ENCODE measurements at places on chromosomes 12 and 14.

DNA sequence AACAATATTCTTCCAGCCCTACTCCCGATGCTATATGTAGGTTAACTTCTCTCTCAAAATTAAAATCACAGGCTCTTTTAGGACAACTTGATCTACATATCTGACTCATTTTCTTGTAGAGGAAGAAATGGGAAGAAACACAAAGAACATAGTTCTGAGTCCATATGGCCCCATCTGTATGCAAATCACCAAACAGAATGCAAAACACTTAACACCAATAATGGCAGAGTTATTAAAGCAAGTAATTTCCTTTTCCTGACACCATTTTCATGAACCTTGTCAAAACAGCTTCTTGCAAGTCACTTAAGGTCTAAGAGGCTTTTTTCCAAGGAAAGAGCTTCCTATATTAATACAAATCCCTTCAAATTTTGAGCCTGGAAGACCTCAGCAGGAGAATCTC lies 300.4 kb upstream of the CLEC14A start:
- no peak for DNase-seq

- no peak for DNase-seq
These were observed 126.7 kb upstream of the AEBP2 start for GRCh38 chr12:19312637-19313036.

- DNase-seq = no peak
These were observed 38.3 kb downstream of the MEG3 start for GRCh38 chr14:100864206-100864605.

- DNase-seq = no peak
These were observed 49.1 kb downstream of the NCOR2 start for GRCh38 chr12:124518051-124518932.

GRCh38 chr12:107007411-107007810 lies 20.5 kb upstream of the MTERF2 start:
- no peak for DNase-seq

GRCh38 chr12:130965214-130965613 lies 11.5 kb downstream of the ADGRD1 start:
- no peak for DNase-seq

DNA sequence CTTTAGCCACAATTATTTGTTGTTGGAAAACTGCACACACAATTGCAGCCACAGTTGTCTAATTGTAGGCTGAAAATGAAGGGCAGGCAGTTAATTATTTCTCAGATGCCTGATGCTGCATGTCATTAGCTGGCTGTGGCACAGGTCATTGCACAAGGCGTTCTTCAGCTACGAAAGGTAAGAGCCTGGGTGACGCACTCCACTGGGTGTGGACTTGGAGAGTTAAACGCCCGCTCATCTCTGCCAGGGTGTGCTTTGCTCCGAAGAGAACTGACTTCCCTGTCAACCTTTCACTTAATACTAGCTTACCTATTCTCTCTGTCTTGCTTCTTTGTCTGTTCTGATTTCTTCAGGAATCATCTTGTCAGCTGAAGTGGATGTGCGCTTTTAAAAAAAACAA lies 91.4 kb upstream of the CPM start:
- no peak for DNase-seq

DNA sequence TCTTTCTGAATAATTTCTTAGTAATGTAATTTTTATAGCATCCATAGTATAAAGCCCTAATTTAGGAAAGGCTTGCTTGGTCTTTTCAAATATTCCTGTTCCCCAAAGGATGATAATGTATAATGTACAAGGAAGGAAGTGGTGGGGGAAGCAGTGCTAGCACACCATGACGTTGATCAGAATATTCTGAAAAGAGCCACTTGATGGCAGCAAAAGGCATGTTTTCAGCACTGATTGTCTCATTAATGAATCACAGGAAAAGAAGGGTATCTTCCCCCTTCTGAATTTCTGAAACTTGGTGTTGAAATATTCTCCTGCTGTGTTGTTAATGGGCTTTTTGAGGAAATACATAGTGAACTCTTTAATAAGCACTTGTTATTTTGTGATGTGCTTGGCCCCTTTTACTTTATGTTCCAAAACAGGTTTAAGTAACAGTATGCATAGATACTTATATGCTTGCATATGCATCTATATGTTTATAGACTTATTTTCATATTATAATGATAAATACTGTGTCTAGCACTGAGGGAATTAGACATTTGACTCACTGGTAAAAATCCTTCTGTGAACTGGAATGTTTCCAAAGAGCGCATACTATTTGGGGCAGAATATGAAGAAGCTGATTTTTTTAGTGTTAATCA lies 122.0 kb downstream of the TMEM117 start:
- no peak for DNase-seq

GRCh38 chr14:105499256-105500035 lies 8.4 kb downstream of the TEDC1 start:
- no peak for DNase-seq

GRCh38 chr12:66329941-66330340 lies 27.6 kb downstream of the HELB start:
- no peak for DNase-seq

DNA sequence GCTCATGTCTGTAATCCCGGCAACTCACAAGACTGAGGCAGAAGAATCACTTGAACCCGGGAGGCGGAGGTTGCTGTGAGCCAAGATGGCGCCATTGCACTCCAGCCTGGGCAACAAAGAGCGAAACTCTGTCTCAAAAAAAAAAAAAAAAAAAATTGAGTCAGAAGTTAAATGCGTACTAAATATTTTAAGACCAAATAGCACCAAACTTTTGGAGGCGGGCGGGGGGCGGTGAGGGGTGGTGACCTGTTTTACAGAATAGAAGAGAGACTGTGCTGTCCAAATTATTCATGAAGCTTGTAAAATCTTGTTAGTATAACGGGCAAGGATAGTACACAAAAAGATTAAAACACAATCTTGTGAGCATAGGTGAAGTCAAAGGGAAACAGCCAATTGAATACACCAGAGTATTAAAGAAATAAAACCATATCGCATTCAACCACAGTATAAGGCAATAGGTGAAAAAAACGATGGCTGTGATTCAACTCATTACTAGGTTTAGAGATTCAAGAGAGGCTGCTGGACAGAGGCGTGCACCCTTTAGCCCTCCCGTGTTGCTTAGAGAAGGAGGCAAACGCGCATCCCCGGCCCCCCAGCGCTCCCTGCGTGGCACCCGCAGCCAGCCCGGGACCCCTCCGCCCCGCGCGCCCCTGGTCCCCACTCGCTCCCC lies 571 bp downstream of the ZNF891 start:
- no peak for DNase-seq

- no peak for DNase-seq
These were observed 125.9 kb downstream of the CALM1 start for GRCh38 chr14:90522571-90523191.

- no peak for DNase-seq
These were observed 66.3 kb downstream of the MBIP start for GRCh38 chr14:36254020-36254624.

GRCh38 chr14:61111209-61111665 lies 130.2 kb downstream of the SLC38A6 start:
- DNase-seq = no peak

GRCh38 chr12:128652136-128652751 lies 171.5 kb downstream of the SLC15A4 start:
- no peak for DNase-seq

GRCh38 chr12:99745121-99745520 lies 97.6 kb downstream of the GARIN6 start:
- DNase-seq = no peak

- DNase-seq = no peak
These were observed 48.7 kb downstream of the DAD1 start for GRCh38 chr14:22540293-22540692.

DNA sequence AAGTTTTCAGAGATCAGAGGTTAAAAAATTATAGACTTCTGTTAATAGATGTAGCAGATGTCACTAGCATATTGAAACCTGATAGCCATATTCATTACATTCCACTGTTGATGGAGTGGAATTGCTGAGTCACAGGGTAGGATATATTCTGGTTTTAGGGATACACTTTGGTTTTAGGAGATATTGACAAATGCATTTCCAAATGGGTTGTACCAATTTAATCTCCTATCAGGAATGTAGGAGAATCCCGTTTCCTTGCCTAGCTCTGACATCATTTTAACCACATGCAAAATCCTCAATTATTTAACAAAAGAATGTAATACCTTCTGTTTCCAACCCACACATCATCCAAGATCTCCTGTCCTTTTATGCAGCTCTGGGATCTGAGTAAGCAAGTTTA lies 30.7 kb upstream of the ESR2 start:
- no peak for DNase-seq

GRCh38 chr14:39140170-39140569 lies 26.0 kb downstream of the GEMIN2 start:
- no peak for DNase-seq

DNA sequence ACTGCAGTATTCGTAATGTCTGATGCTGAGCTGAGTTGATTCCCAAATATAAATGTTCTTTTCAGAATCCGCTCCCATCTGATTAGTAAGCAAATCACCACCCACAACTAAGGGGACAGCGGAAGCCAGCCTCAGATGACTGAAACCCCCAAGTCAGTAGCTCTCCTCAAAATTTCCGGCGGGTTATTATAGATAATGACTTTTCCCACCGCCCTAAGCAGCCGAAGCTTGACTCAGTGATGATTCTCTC lies 469 bp upstream of the LRFN5 start:
- DNase-seq = no peak

DNA sequence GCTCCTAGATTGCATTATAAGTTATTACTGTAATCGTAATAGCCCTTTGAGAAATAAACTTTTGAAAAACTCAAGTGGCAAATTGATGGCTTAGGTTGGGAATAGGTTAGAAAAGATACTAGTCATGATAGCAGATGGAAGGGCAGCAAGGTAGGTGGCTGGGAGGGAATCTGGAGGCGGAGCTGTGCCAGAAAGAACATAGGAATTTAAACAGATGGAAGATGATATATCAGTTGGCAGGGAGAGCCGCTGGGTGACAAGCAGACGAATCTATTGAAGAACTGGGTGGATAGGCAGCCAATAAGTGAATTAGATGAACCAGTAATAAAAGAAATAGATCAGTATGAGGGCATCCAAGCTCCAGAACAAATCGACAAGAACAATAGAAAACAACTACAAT lies 142.1 kb downstream of the CNTN1 start:
- no peak for DNase-seq

DNA sequence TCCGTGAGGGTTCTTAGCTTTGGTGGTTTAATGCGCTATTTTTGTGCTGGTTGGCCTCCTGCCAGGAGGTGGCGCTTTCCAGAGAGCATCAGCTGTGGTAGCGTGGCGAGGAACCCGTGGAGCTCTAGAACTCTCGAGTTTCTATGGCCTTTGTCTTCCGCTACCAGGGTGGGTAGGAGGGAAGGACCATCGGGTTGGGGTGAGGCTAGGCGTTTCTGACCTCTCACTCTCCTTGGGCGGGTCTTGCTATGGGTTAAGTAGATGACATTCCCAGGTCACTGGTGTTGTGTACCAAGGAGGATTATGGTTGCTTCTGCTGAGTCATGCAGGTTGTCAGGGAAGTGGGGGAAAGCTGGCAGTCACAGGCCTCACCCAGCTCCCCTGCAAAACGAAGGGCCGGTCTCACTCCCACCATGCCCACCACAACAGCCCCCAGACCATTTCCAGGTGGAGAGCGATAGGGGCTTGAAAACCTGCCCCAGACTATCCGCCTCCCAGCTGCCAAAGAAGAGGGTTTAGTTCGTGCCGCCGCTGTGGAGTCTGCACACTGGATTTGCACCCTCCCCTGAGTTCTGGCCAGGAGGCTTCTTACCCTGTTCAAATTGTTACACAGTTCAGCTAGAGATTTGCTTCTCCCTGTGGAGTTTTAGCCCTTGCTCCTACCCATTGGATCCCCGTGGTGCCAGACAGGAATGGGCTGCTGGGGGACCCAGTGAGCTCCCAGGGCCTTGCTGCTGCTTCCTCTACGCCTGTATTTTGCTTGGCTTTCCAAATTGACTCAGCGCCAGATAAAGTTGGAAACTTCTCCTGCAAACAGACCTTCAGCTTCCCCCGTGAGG lies 21.9 kb downstream of the RNFT2 start:
- DNase-seq = no peak

DNA sequence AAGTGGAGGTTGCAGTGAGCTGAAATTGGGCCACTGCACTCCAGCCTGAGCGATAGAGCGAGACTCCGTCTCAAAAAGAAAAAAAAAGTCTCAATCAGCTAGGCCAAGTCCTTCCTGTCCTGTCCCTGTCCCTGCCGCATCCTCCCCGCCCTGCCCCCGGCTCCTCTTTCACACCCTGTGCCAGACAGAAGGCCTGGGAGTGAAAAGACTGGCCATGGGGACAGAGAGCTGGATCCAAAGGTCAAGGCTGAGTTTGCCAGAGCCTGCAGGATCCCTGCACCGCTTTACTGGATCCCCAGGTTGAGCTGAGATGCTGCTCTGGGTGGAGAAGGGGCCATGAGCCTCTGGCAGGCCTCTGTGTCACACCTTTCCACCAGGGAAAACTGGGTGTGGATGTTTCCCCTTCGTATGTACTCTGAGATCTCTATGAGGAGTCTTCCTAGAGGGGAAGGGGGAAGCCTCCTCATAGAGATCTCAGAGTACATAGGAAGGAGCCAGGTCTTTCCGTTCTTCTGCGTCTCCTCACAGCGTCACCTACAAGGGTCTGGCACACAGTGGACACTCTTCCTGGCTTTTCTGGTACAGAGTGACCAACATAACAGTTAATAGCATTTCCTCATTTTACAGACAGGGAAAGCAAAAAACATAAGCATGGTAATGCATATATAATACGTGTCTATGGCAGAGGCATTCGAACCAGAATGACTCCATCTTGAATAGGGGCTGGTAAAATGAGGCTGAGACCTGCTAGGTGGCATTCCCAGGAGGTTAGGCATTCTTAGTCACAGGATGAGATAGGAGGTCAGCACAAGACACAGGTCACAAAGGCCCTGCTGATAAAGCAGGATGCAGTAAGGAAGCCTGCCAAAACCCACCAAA lies 35.1 kb downstream of the NINJ2 start:
- no peak for DNase-seq

DNA sequence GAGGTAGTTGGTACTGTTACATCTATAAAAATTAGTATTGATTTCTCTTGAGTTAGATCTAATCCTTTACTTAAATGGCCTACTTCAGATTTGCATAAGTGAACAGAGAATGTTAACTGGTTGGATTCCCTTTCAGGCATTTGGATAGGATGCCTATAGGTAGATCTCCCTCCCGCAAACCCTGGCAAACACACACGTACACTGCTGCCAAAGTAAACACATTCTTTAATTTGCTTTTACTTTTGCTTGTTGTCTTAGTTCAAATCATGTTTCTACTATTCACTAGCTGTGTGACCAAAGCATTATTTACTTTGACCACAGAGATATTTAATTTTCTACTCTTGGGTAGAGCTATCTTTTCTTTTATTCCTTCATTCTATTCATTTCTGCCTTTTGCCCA lies 936.1 kb upstream of the FBXO33 start:
- no peak for DNase-seq

DNA sequence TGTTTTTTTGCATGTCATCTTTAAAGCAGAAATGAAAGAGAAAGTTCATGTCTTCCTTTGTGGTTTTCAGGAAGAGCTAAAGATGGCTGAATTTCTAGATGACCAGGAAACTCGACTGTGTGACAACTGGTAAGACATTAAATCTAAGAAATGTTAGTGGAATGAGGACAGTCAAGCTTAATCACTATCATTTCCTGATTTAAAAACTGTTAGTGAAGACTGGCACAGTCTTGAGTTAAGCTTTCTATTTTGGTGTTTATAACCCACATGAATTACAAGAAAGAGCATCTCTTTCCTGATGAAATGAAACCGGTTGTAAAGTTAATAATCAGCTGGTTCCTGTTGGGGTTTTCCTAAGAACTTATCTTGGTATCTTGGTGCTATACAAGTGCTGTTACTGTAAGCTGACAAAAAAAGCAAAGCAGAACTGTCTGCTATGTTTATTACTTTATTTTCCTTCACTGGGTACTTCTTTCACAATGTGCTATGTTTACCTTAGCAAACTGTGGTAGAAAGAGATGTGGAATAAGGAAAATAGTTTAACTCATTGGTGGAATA lies 5.2 kb downstream of the TRAFD1 start:
- DNase-seq = no peak

GRCh38 chr14:52014601-52015267 lies 25.4 kb downstream of the RTRAF start:
- DNase-seq = no peak

Measured in activated naive CD8-positive, alpha-beta T cell treated with anti-CD3 and anti-CD28 coated beads, Interleukin-2, amount 50 U/mL, for 16 hours (primary cell).